ENCODE measurements at places on chromosomes 12 and 14.

DNA sequence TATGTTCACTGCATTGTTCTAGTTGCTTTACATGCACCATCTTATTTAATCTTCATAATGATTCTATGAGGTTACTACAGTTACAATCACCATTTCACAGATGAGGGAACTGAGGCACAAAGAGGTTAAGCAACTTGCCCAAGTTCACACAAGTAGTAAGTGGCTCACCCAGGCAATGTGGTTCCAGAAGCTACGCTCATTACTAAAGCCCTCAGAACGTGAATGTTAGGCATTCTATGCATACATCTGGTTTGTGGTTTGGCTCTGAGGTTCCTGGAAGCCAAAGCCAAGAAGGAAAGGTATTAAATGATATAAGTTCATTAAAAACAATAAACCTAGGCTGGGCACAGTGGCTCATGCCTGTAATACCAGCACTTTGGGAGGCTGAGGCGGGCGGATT lies 14.4 kb upstream of the VRTN start:
- DNase-seq: no peak

DNA sequence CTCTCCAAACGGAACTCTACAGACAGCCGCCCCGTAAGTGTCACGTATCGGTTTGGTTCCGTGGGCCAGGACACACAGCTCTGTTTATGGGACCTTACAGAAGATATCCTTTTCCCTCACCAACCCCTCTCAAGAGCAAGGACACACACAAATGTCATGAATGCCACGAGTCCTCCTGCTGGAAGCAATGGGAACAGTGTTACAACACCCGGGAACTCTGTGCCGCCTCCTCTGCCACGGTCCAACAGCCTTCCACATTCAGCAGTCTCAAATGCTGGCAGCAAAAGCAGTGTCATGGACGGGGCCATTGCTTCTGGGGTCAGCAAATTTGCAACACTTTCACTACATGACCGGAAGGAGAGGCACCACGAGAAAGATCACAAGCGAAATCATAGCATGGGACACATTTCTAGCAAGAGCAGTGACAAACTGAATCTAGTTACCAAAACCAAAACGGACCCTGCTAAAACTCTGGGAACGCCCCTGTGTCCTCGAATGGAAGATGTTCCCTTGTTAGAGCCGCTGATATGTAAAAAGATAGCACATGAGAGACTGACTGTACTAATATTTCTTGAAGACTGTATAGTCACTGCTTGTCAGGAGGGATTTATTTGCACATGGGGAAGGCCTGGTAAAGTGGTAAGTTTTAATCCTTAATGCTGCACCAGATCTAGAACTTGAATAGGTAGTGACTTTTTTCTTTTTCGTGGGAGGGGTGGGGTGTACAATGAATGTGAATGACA lies 69.7 kb downstream of the WDR20 start:
- no peak for DNase-seq

DNA sequence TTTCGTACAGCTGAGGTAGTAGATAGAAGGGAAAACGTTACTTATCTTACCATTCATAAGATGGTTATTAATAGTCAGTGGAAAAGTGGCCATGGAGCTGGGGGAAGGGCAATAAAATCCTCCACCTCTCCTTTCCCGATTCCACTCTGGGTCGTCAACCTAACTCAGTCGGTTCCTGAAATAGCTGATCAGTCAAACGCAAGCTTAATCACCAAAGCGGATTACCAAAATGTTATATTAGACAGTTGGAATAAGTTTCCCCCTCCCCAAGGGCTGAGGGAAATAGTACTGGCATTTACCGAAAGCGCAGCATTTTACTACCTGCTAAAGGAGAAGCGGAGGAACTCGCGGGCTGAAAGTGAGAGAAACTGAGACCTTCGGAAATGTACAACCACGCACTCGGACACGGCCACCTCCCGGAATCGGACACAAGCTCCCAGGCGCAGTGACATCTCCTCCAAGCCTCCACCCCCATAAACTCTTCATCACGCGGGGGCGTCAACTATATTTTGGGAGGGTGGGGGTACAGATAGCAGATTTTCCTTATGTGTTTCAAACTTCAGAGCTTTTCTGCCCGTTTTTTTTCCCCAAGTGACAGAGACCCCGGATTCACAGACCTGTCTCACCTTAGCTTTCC lies 1.2 kb downstream of the PPM1H start:
- DNase-seq: no peak

- no peak for DNase-seq
Observed at GRCh38 chr14:39307815-39308214, 74.1 kb downstream of the MIA2 start.

- DNase-seq: no peak
Observed at GRCh38 chr12:29429999-29430715, 49.2 kb upstream of the ERGIC2 start.

- DNase-seq: no peak
Observed at GRCh38 chr14:29475641-29476040, 452.0 kb downstream of the PRKD1 start.

DNA sequence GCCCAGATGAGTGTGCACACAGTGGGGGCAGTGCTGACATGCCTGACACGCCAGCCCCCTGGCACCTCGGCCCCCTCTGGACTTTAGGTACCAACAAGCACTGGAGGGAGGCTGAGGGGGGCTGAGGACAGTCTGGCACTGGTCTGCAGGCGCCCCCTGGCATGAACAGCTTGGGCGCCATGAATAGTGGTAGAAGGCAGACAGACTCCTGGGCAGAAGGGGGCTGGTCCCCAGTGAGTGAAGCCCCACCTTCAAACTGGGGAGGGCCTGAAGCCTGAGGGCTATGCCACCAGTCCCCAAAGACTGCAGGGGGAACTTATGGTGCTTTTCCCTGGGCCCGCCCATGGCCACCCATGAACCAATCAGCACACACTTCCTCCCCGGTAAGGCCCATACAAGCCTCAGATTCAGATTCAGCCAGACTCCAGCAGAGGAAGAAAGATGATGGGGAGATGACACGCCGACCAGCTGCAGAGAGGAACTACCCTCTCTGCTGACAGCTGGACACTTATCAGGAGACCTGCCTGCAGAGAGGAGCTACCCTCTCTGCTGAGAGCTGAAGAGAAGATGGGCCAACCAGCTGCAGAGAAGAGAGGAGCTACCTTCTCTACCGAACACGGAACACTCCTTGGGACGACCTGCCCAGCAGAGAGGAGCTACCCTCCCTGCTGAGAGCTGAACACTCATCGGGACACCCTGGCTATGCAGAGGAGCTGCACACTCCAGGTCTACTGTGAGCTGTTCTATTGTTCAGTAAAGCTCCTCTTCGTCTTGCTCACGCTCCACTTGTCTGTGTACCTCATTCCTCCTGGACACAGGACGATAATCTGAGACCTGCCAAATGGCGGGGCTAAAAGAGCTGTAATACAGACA lies 324.5 kb downstream of the PCNX1 start:
- no peak for DNase-seq

DNA sequence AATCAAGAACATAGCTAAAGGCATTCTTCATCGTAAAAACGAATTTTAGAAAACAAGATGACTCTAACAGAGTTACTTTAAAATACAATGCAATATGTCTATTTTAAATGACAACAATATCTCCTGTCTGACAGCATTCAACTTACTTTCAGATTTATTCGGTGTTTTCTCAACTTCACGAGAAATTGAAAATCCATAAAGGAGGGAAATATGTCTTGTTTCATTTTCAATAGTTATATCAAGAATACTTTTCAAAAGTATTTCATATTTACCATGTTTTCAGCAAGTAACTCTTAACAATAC lies 254.8 kb downstream of the DAD1 start:
- DNase-seq: no peak

DNA sequence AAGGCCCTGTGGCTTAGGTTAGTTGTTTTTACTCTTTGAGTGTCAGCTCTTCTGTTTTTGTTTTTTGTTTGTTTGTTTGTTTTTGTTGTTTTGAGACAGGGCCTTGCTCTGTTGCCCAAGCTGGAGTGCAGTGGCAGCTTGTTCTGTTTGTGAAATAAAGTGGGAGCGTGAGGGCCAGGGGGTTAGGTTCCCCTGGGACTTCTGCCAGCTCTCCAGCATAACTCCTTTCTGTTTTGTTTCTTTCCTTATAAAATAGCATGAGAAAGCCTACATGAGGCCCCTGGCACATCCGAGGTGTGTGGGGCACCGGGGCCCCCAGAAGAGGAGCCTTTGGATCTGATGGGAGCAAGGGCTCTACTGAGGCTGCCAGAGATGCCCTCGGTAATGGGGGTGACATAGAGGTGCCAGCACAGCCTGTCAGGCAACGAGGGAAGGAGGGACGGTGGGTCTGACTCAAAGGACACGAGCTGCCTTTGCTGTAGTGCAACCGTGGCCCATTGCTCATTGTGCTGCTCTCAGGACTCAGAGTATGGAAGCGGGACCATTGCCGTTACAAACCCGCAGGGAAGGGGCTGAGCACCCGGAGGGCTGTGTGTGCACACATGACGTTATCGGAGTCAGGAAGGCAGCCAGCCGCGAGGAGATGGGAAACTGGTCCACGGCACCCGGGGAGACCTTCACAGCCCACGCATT lies 9.1 kb upstream of the SERPINA11 start:
- no peak for DNase-seq

GRCh38 chr14:89163031-89163636 lies 253.9 kb downstream of the FOXN3 start:
- no peak for DNase-seq

GRCh38 chr12:32437095-32437515 lies 37.7 kb downstream of the FGD4 start:
- no peak for DNase-seq

DNA sequence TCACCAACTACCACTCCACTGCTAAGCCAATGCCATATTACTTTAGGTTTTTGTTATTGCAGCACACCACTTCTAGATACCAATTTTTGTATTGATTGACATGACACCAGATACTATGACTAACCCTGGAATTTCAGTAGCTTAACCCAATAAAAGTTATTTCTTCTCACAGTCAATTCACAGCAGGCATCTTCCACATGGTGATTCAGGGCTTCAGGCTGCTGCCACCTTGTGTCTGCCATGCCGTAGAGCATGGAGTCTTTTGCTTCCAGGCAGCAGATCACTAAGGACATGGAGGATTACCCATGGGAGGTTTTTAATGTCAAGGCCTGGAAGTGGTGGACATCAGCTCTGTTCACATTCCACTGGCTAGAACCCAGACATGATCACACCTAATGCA lies 56.4 kb upstream of the LTA4H start:
- DNase-seq: no peak

- DNase-seq: no peak
Observed at GRCh38 chr14:90273532-90273931, 17.2 kb downstream of the PSMC1 start.

DNA sequence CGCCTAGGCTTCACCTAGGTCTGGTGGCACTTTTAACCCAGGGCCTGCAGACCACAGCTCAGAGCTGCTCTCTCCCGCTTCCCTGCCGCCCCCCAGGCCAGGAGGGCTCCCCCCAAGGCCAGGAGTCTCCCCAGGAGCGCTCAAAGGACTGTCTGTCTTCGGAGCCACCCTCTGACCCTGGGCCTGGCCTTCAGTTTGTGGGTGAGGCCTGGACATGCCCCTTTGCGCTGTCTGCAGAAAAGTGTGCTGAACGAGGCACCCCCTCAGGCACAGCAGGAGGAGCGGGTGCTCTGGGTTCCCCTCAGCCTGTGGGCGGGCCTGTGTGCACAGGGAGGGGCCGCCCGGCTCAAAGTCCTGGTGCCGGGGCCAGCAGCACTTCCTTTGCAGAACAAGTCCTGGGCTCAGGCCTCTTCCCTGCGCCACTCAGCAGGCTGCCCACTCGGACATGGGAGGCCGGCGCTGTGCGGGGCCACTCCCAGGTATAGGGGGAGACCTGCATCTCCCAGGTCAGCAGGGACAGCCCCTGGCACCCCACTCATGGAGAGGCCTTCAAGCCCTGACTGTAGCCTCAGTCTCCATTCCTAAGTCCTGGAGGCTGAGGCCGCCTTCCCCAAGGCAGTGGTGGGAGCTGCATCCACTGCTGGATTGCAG lies 14.3 kb downstream of the DEGS2 start:
- no peak for DNase-seq

DNA sequence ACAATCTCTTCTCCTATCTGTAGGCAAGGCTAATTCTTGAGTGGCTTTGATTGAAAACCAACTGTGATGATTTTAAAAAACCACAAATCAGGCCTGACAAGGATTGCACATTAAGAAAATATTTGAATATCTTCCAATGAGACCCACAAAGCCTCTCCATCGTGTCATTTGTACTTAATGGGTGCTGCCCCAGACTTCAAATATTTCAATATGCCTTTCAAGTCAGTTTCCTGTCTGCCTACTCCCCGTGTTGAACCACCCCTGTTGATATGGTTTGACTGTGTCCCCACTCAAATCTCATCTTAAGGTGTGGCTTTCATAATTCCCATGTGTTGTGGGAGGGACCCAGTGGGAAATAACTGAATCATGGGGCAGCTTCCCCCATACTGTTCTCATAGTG lies 159.7 kb upstream of the EGLN3 start:
- no peak for DNase-seq

DNA sequence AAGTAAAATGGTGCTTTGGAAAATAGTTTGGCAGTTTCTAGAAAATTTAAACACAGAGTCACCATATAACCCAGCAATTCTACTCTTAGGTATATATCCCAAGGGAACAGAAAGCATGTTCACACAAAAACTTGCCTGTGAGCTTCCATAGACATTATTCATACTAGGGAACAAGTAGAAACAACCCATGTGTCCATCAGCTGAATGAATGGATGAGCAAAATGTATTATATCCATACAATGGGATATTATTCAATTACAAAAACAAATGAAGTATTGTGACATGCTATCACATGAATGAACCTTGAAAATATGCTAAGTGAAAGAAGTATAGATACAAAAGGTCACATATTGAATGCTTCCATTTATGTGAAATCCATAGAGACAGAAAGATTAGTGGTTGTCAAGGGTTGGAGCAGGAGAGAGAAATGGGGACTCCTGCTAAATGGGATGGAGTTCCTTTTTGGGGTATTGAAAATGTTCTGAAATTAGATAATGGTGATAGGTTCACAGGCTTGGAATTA lies 7.9 kb downstream of the SLC10A1 start:
- DNase-seq: no peak

GRCh38 chr12:53326460-53327185 lies 5.2 kb upstream of the AAAS start:
- no peak for DNase-seq

DNA sequence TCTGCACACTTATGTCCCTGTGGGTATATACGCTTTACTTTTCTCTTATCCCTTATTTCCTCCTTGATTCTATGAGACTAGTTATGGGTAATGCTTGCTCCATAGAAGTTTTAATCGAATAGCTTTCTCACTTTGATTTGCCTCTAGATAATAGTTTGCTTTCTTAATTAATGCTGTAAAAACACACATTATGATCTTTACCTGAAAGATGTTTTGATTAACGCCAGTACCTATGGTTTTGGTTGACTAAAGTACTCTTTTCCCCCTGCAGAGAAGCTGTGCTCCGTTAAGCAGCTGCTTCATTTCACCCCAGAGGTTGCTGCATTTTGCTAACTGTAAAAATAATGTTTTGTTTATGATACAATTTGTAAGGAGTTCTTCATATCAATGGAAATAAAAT lies 362.3 kb downstream of the FLRT2 start:
- DNase-seq: no peak
